ENCODE measurements at places on chromosomes 4 and X. TPM values are rescaled to one million over a fixed set of nuclear protein-coding genes. Genes with fewer than 3 reads are reported as not detected.

DNA sequence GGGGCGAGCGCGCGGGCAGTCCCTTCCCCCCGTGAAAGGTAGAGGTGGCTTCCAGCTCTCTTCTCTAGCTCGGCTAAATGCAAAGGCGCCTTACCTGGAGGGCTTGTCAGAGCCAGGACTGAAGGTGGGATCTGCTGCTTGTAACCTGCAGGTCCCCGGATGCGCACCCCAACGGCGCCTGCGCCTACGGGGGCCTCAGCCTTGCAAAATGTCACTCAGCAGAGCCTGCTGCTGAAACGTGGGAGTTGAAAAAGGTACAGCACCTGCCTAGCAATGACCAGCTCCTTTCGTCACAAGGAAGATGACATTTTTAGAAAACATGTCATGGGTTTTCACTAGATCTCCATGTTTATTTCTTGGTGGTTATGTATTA is 583 bp downstream of the ABHD18 start:
- DNase-seq, result peak; percentile 55

- DNase-seq, result no peak
These were observed 95.6 kb downstream of the MAPK10 start for GRCh38 chr4:86264241-86264640.

AWAT1 gene
- not detected for total RNA-seq

DNA sequence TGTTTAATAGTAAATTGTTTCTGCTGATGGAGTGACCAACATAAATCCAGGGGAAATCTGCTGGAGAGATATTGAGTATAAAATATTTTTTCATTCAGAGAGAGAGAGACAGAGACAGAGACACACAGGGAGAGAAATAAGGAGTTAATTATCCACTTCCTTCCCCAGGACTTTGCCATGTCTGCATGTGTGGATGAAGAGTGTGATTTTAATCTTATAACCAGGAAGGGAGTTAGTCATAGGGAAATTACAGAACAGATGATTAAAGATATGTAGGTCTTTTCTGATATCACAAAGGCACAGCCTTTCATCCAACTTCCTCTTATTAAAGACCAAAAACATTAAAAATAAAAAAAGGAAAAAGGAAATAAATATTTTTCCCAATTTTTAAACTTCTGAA is 526.3 kb downstream of the SPRY1 start:
- DNase-seq, result no peak

DNA sequence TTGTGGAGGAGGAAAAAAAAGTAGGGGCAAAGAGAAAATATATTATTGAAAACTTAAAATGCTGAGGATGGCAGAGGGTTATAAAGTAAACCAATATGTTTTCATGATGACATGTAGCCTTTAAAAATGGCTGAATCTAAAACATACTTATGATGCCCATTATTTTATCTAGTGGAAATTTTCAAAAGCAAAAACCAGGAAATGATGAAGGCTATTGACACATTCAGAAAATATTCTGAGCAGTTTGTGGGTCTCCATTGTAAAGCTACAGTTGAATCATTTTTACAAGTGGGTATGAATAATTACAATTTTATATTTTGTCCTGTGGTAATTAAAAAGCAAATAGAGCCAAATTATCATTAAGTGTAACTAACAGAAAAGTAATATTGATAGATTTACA is 10.7 kb downstream of the PLS3 start:
- DNase-seq, result no peak

SLC2A9 gene
- total RNA-seq, result 67.5 TPM

- no peak for DNase-seq
These were observed 48.2 kb upstream of the SPANXN1 start for GRCh38 chrX:145199078-145199477.

DNA sequence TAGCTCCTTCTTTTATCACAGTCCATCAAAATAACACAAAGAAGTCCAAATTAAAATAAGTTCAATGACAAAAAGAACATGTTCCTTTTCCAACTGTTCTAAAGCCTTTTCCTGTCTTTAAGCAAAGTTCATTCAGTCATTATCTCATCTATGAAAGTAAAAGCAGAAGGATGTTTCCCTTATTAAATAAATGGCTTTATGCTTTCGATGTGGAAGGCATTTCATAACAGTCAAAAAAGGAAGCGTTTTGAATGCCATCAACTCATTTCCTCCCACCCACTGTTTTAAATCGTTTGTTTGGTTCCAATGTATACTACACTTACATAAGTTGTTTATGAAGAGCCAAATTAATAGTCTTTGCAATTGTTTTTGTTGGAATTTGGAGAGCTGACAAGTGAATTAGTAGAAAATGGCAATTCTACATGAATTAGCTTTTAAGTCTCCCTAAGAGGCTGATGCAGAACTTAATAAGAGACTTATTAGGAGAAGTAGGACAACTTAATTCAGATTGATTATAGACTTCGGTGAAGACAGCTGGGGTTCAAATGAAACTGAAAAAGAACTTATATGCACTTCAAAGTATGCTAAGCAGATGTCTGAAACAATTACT is 392.6 kb upstream of the FTHL17 start:
- DNase-seq, result no peak

PTCHD1 gene
- total RNA-seq, result 4.8 TPM

PITX2 gene
- total RNA-seq, result not detected

GRCh38 chrX:41192880-41193279 is 107.6 kb downstream of the USP9X start:
- DNase-seq, result no peak

DUX4 gene
- total RNA-seq, result 0.29 TPM

GCNA gene
- 1.6 TPM for total RNA-seq

- peak; percentile 48 for DNase-seq
These were observed at the start of gene ITM2A for GRCh38 chrX:79366873-79367749. Gene ITM2A, minus strand, starts transcription at chrX:79367334. Its CDS starts 119 bp downstream, at chrX:79367215.

CENPVL2 gene
- not detected for total RNA-seq

GRCh38 chrX:119190831-119191230 is 45.3 kb upstream of the PGRMC1 start:
- DNase-seq, result no peak

DNA sequence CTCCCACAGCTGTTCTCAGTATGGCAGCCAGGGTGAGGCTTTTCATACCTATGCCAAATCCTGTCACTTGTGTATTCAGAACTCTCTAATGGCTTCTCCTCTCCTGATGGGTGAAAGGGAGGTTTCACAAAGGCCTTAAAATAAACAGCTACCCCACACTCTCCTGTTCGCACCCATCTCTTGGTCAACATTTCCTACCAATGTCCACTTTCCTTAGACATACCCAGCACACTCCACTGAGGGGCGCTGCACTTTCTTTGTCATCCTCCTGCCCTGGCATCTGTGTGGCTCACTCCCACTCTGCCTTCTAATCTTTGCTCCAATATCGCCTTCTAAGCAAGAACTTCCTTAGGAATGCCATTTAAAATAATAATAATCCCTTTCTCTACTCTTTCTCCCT is 313.3 kb downstream of the PPP3CA start:
- DNase-seq, result no peak

DNA sequence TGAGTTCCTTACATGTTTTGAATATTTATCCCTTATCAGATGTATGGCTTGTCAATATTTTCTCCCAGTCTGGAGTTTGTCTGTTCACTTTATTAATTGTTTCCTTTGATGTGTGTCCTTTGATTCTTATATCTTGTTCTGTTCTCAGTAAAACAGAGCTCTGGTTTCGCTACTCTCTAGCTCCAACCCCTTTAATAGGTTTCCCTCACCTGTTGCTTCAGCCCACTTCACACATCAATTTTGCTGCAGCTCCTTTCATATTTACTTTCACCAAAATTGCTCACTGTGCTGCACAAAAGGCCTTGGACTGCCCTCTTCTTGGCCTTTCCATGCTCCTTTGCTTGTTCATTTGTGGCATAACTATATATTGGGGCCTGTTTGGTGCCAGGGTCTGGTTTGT is 85.1 kb downstream of the CFAP299 start:
- no peak for DNase-seq
